Esophagus squamous epithelium (tissue), 5 donors: ENCODE measurements at places on chromosomes 13 and 19. TPM values are rescaled to one million over a fixed set of nuclear protein-coding genes. Genes with fewer than 3 reads are reported as not detected.

IL17D gene
- total RNA-seq = 3.2 TPM

FCAR gene
- total RNA-seq = not detected

XPO4 gene
- 17.0 TPM for total RNA-seq

DKKL1 gene
- total RNA-seq = not detected

PINLYP gene
- 12.0 TPM for total RNA-seq

PROZ gene
- total RNA-seq = not detected

RFPL4A gene
- total RNA-seq = not detected

ZNF540 gene
- 2.5 TPM for total RNA-seq

DEDD2 gene
- 30.2 TPM for total RNA-seq

SRRM5 gene
- total RNA-seq = not detected

NCCRP1 gene
- 226 TPM for total RNA-seq

ZNF20 gene
- total RNA-seq = 5.2 TPM

SYDE1 gene
- 4.8 TPM for total RNA-seq
